ENCODE measurements at places on chromosomes 4 and X.

- no peak for DNase-seq
Observed at GRCh38 chrX:112751076-112751475, 71.3 kb upstream of the LHFPL1 start.

DNA sequence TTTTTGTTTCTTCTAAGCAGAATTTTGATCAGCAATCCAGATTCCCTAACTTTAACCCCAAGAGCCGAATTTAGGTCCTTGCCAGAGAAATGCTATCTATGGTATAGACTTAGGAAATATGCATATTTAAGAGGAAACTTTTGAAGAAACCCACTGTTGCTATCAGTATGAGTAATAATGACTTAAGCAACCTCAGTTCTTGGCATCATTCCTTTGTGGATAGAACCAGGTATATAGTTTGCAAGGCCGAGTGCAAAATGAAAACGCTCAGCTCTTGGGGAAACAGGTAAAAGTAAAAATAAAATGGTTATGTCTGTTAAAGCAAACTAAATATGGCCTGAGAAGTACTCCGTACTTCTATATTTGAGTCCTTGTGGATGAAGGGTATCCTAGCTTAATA is 78.1 kb downstream of the ARSF start:
- DNase-seq = no peak

DNA sequence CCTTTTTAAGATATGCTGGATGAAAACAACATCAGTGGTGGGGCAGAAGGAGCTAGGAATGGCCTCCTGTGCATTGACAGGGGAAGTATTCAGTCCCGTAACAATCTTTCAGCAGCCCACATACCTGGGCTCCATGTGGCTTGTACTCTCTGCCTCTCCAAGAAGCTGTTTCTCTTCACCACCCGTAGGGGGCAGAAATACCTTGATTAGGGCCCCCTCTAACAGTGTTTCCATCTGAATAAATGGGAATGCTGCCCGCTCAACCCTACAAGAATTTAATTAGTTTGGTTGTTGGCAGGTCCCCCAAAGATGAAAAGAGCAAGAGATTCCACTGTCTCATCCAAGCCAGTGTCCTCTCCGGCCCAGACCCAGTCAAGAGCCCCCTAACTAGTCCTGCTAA is 155.2 kb downstream of the SMIM20 start:
- DNase-seq = no peak

DNA sequence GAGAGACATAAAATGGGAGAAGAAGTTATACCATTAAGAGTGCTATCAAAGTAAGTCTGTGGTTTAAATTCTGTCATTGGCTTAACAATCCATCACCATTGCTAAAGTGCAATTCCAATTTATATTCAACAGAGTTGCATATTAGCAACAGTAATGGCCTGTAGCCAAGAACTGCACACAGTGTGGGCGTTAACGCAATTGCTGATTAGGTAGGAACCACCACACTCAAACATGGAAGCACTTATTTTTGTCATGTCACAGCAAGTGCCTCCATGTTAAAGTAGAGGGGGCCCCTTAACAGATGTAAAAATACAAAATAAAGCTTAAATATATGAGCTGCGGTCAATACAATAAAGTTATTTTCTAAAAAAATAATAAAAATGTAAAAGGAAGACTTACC is 10.8 kb downstream of the LARP7 start:
- no peak for DNase-seq

GRCh38 chr4:108902769-108903168 is 139.9 kb upstream of the ETNPPL start:
- DNase-seq = no peak

DNA sequence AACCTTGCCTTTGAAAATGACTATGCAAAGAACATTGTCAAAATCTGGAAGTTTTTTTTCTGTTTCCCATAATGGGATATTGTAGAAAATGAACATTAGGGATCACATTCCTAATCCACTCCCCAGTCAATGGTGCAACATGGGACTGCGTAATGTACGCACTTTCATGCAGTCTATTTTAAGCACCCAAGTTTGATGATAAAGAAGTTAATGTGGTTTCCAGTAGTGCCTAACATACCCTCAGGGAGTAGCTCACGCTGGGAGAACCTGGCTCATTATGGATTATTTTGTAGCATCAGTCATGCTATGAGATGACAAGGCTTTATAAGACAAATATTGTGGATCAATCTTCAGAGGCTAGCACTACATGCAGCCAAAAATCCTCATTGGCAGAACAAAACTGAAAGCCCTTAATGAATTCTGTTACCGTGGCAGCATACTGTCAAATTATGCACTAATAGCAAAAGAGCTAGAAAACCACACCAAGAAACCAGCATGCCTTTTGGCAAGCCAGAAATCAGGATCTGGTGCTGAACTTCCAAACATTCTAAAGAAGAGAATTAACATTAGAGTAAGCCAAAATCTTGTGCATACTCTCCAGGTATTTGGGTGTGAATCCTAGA is 1392.8 kb upstream of the TENM3 start:
- no peak for DNase-seq

- DNase-seq = no peak
Observed at GRCh38 chr4:124414276-124415040, 298.1 kb downstream of the ANKRD50 start.

- no peak for DNase-seq
Observed at GRCh38 chrX:107849747-107850421, 24.2 kb downstream of the MID2 start.

- no peak for DNase-seq
Observed at GRCh38 chrX:115023811-115024210, 6.4 kb upstream of the IL13RA2 start.

DNA sequence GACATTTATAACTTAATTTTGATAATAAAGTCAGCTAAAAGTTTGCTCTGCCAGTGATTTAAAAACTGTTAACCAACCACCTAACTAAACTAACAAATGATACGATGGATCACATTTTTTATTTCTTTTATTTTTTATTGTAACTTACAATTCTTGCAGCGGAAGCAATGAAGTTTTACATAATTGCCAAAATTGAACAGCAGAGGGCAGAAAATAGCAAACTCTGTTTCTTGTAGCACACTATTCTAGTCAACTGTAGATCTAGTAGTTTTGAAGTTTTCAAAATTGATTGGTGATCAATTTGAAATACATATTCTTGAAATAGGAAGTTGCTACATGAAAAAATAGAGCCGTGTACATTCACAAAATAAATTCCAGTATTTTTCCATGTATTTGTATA is 2.8 kb upstream of the GRIA2 start:
- DNase-seq = no peak

- DNase-seq = no peak
Observed at GRCh38 chrX:13491061-13491460, 78.3 kb upstream of the EGFL6 start.

DNA sequence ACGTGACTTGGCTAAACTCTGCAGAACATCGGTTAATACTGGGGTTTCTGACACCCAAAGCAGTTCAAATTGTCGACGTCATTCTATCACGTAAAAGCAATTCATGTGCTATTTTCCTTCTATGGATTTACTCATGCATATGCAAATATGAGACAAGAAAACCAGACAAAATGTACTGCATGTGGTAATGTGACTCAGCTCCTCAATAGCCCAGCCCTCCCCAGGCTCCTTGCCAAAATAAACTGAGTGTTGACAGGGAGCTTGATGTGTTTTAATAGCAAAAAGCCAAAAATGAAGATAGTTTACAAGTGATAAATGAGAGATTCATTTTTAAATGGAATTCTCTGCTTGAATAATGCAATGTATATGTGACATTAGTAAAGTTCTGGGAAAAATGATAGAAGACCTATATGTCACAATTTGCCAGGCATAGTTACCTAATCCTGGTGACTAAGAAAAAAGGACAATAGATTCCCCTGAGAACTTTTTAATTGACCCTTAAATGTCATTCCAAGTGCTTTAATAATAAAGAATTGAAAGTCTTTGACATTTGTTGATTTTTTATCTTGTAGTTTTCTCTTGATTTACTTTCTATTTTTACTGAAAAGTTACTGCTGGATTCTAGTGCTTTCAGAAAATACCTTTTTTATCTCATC is 1700.6 kb upstream of the TENM3 start:
- no peak for DNase-seq

DNA sequence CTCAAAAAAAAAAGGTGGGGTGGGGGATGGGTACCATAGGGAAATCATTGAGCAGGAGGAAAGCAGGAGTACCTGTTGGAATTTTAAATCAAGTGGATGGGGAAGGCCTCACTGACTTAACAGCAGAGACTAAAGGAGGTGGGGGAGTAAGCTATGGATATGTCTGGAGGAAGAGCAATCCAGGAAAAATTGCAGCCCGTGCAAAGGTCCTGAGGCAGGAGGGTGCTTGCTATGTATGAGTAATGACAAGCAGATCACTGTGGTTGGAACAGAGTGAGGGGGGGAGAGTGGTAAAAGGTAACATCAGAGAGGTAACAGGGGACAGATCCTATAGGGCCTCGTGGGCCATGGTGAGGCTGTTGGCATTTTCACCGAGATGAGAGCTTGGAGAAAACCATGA is 4.1 kb downstream of the FTSJ1 start:
- no peak for DNase-seq

DNA sequence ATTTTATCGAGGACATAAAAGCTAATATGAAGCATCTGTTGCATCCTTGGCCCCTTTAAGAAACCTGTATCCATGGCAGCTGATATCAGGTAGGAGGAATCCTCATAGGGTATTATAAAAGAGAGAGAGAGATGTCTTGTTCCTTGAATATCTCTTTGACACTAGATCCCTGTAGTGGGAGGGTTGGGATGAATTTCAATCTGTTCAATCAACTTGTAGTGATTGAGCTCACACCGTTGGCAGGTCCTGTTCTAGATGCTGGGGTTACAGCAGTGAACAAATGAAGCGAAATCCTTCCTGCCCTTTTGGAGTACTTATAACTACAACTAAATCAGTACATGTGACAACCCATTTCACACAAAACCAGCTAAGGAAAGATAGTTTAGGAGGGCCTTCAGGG is 35.3 kb upstream of the GATB start:
- no peak for DNase-seq

DNA sequence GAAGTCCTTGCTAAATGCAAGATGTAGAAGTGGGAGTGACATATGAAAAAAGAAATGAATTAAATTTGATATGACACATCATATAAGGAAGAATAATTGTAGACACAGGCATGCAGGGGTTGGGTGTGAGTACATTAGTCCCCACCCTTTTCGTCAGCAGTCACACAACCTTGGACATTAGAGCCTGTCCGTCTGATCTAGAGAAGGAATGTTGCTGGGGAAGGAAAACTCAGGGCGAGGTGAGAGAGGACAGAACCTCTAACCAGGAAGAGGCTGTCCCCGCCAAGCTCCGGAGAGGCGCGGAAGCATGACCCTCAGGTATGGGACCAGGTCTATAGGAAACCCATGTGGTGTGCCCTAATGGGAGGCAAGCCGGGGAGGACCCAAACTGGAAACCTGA is 102.1 kb downstream of the RELL1 start:
- DNase-seq = no peak

- DNase-seq = no peak
Observed at GRCh38 chrX:49282647-49283011, 13.0 kb downstream of the PPP1R3F start.

DNA sequence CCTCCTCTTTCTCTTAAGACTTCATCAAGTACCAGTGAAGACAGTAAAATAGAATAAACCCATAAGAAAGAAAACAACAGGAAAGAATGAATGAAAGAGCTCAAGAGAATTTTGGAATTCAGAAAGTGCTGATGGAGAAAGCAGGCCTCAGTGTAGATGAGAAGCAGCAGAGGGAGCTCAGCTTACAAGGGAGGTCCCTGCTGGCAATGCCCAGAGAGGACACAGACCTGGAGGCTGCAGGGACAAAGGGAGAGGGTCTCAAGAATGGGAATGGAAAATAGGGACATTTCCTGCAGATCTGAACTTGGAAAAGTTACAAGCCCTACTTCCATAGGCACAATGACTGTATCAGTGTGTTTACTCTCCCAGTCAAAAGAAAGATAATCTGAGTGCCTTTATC is 64.5 kb upstream of the MAGEA10 start:
- no peak for DNase-seq

DNA sequence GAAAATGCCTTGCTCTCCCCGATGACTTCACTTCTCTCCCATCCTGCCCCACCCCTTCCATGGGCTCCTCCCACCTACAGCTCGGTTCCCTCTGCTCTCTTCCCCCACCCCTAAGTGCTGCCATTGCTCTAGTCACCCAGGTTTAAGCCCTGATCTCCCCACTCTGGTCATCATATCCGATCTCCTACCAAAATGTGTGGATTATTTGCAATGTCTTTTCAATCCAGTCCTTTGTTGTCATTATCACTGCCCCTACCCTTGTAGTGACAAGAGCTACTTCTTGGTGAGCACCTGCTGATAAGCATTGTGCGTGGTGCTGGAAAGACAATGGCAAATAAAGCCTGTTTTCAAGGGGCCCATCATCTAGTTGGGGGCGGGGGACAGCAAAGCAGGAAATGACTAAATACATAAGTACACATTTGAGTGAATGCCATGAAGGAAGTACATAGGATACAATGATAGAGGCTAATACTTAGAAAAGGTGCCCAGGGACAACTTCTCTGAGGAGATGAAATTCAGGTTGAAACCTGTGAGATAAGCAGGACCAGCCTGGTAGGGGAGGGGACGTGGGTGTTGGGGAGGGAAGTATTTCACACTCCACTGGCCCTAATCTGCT is 63.8 kb downstream of the DLG3 start:
- DNase-seq = no peak

DNA sequence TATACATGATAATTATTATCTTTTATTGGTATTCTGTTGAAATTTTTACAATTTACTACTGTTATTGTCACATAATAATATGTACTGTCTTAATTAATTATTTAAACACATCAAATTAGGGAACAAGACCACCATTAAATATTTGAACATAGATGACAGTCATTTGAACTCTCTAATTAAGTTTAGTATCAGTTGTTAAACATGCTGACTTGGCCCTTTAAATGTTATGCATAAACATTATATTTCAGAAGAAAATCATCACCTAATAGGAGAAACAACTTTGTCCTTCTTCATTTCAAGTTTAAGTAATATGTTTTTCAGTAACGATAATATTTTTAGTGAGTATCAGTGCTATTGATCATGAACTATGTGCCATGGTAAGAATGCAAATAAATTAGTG is 623.5 kb upstream of the GNPDA2 start:
- no peak for DNase-seq

DNA sequence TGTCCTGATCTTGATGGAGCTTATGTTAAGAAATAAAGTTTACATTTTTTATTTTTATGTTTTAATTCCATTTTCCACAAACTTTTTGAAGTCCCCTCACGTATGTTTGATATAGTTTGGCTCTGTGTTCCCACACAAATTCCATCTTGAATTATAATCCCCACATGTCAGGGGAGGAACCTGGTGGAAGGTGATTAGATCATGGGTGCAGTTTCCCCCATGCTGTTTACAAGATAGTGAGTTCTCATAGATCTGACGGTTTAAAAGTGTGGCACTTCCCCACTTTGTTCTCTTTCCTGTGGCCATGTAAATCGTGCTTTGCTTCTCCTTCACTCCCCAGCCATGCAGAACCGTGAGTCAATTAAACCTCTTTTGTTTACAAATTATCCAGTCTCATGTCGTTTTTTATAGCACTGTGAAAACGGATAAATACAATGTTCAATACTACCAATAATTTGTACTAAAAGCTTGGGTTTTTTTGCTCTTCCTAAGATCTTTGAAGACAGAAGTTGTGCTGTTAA is 89.8 kb downstream of the PAPSS1 start:
- DNase-seq = no peak

GRCh38 chrX:45527834-45528233 is 327.2 kb upstream of the DIPK2B start:
- DNase-seq = no peak
